ENCODE measurements at places on chromosomes 2 and 18.

DNA sequence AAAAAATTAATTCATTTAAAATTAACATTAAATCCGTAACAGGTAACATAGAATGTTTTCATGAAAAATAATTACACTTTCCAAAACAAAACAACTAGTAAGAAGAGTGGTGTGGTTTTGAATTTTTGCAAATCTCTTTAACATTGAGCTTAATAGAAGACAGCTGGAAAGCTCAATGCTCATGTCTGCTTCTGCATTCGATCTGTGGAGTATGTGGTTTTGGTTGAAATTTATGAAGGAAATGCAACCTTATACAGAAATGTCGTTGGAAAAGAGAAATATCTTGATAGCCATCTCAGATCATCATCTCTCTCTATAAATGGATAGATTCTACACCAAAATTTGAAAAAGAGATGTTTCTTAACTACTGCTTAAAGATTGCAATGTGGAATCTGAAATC lies 17.3 kb upstream of the FHL2 start:
- DNase-seq = no peak

DNA sequence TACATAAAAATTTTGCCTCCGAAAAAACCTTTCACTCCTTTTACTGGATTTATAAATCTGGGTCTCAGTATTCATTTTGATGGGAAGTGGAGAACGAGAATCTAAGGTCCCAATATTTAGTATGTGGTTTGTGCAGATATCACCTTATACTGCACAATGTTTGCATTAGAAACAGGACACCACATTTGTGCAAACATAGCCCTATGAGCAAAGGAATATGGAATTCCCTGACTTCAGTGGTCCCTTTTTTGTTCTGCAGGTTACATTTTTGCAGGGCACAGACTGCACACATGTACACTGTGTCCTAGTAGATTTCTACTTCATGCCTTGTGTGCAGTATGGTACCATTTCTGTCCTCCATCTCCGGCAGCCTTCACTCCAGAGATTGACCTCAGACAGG lies 130.0 kb downstream of the CDH19 start:
- no peak for DNase-seq

- no peak for DNase-seq
Measured at GRCh38 chr18:70627182-70627802, 338.4 kb downstream of the SOCS6 start.

- DNase-seq = no peak
Measured at GRCh38 chr2:100819370-100820272, at the start of gene NPAS2. NPAS2 (plus strand) TSS chr2:100820139; CDS start chr2:100904755, 84,616 bp downstream.

- DNase-seq = no peak
Measured at GRCh38 chr2:239324456-239324855, 76.4 kb downstream of the HDAC4 start.

DNA sequence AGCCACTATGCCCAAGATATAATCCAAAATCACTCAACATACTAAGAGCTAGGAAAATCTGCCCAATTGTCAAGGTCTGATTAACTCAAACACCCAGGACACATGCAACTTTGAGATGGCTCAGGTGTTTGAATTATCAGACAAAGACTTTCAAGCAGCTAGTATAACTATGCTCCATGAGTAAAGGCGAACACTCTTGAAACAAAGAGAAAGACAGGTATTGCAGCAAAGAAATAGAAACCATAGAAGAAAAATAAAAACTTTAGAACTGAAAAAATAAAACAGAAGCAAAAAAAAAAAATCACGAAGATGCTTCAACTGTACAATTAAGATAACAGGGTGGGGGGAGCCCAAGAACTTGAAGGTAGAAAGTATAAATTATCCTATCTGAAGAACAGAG lies 214.2 kb downstream of the EIPR1 start:
- DNase-seq = no peak

DNA sequence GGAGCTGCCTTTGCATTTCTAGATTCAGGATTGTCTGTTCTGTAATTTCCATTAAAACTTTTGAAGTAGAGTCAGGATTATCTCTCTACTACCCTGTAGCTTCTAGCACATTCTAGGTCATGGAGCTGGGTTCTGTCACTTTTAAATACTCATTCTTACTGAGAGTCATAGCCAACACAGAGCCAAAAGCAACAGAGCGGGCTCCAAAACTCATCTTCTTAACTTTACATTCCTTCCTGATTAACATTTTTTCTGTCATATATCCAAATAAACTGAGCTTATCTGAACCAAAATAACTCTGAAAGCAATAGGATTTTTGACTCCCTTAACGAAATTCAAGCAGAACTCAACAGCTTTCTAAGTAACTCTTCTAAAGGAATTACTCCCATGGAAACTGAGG lies 12.9 kb downstream of the PREPL start:
- DNase-seq = no peak

- no peak for DNase-seq
Measured at GRCh38 chr2:121288454-121289231, 3.6 kb upstream of the TFCP2L1 start.

GRCh38 chr2:240389302-240389805 lies 46.1 kb upstream of the GPC1 start:
- DNase-seq = no peak

DNA sequence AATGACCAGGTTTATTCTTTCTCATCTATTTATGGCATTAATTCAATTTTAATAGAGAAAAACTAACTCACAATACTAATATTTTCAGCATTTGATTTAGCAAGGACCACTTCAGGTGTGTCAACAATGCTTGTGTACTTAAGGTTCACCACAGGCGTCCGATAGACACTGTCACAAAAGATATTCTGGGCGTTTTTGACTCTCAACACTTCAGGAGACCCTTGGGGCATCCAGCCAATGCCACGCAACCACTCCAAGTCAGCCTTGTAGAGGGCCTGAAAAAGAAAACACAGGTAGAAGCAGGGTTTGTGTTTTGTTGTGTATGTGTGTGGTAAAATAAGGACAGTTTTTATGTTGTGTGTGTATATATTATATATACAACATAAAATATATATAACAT lies 158.2 kb downstream of the NEB start:
- no peak for DNase-seq

DNA sequence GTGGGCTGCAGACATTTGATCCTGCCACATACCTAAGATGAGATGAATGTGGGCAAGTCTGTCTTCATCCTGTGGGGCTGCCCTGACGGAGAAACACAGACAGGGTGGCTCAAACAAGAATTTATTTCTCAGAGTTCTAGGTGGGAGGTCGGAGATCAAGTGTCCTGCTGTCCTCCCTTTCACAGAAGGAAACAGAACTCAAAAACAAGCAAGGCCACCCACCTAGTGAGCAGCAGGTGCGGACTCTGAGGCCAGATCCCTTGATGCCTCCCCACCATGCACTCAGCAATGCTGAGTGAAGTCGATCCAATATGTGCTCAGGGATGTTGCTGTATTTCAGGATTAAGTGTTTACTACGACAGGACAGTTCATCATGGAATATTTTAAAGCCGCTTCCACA lies 63.0 kb upstream of the SNTG2 start:
- no peak for DNase-seq

GRCh38 chr2:189147361-189147760 lies 32.2 kb downstream of the COL5A2 start:
- no peak for DNase-seq

DNA sequence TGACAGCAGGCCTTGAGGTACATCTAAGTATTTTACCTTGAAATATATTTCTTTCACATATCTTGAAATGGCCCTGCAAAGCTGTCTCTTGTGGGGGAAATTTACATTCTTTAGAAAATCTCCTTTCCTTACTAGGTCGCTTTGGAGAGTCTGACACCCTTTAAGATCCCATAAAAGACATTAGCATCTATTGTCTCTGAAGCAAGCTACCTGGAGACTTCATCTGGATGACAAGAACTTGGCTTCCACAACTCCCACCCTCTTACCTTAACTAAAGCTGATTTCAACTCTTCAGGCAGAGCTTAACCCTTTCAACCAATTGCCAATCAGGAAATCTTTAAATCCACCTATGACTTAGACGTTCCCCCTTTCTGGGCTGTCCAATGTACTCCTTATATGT lies 219.3 kb downstream of the PIEZO2 start:
- DNase-seq = no peak

DNA sequence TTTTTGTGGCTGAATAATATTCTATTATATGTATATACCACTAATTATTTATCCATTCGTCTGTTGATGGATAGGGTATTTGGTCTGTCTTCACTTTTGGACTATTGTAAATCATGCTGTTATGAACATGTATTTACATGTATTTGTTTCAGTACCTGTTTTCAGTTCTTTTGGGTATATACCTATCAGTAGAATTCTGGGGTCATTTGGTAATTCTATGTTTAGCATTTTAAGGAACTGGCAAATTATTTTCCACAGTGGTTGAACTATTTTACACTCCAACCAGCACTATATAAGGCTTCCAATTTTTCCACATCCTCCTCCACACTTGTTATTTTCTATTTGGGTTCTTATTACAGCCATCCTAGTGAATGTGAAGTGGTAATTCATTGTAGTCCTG lies 12.4 kb upstream of the TANK start:
- DNase-seq = no peak

Data from suppressor macrophage treated with lipopolysaccharide for 1 hour (primary cell).